NCI-H1694 treated with DMSO at 0.1 percent for 48 hours (cell line): ENCODE measurements at places on chromosomes 7 and 10.

DNA sequence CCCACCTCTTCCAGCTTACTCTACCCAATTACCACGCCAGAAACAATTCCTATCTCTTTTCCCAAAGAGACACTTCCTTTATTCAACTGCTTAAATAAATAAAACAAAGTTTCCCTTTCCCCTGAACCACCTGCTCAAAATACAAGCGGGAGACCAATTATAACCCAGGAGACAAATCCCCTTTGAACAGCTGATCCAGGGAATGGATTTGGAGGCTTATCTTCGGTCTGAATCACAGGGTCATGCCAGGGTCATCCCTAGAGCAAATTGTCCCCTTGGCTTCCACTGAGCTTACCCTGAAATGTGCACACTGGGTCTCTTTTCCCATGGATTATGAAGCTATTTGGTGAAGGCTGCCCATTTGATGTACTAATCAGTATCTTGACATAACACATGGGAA lies 99.9 kb upstream of the JAZF1 start:
- no peak for DNase-seq

DNA sequence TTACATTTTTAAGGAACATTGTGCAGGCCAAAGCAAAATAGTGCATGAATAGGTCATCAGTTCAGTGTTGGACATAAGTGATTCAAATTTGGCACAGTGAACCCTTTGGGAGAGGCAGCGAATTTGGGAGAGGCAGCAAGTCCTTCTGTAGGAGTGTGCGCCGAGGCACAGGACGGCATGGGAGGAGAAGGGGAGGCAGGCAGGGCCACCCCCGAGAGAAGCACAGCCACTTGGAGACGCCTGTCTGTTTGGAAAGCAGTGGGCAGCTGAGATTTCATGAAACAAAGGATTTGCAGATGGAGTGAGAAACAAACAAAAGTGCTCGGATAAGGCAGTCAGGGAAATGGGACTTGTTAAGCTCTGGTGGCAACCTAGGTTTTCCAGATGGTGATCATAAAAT lies 30.6 kb downstream of the VIPR2 start:
- no peak for DNase-seq

GRCh38 chr7:95132500-95132899 lies 191.8 kb downstream of the PON1 start:
- DNase-seq = no peak

DNA sequence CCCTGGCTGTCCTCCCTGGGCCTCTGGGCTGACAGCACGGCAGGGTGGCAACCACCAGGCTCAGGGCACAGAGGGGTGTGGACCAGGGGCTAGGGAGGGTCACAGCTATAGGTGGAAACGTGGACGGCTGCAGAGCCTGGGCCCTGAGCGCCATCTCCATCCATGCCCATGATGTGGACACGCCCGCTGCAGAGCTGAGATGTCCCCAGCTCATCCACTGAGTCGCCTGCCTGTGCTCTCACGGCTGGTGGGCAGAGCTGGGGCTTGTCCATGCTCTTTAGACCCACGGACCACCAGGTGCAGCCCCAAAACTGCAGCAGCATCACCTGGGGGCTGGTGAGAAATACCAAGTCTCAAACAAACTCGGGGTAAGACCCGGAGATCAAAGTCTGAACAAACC lies 16.1 kb downstream of the TECPR1 start:
- DNase-seq = no peak

DNA sequence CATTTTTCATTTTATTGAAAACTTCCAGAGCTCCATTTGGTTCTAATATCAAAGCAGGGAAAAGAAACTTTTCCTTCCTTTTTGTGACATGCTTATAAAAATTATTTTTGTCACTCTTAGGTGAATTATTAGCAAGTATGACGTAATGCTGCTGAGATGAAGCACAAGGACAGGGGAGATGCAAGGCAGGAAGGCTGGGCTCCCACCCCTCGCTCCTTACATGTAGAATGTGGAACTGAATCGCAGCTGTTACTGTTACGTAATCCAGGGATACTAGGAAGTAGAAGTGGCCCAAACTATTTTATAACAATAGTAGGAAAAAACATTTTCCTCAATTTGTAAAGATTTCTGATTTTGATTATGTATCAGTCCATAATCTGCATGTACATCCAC lies 17.1 kb upstream of the GTPBP4 start:
- DNase-seq = no peak

GRCh38 chr10:60349426-60349825 lies 40.2 kb downstream of the ANK3 start:
- DNase-seq = no peak

- no peak for DNase-seq
Measured at GRCh38 chr10:27947540-27947939, 51.3 kb downstream of the ODAD2 start.

DNA sequence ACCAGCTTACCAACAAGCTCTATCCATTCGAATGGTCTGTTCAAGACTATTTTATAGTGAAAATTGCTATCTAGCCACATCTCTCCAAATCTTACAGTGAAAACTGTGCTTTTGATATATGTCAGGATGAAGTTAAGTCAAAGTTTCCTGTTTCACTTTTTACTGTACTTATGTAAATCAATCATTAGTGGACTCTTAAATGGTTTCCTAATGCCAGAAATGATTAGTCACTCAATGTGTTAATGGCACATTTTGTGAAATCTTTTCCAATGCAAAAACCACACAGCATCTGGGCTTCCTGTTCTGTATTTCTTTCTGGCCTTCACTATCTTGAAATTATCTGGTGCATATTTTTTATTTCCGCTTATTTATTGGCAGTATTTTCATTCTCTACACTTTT lies 87.3 kb upstream of the STEAP1B start:
- no peak for DNase-seq

GRCh38 chr7:128162666-128163065 lies 78.4 kb upstream of the LEP start:
- DNase-seq = no peak

DNA sequence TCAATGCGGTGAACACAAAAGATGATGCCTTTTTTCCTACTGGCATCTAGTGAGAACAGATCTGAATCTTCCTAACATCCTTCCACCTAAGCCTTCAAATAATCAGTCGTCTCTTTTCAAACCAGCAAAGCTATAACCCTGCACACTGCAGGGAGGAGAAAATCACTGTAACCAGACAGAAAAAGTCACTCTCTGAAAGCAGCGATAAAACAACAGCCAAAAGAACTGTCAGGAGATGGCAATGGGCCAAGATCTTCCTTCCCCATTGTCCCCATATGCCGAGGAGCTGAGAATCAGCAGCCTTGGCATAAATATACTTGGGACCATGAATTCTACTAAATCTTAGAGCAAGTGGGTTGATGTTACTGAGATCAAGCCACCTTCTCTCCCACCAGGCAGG lies 13.1 kb downstream of the FZD9 start:
- DNase-seq = peak; percentile 13

- no peak for DNase-seq
Measured at GRCh38 chr7:31761646-31762045, 74.6 kb downstream of the PPP1R17 start.

DNA sequence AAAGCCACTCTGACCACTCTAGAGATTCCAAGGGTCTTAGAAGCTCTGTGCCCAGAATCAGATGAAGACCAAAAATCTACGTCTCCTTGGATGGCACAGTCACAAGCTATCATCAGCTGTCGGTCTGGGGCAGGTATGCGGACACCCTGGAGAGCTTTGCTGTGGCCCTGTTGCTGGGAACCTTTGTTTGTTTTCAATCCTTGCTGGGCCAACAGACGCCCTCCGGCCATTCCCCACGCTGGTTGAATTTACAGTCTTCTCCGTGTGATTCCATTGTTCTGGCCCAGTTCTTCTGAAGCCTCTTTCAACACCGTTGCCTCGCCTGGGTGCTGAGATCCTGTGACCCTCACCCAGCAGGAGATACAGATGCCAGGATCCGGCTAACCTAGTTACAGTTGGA lies 149.4 kb upstream of the PFKP start:
- no peak for DNase-seq

- no peak for DNase-seq
Measured at GRCh38 chr10:124356701-124357560, 61.8 kb downstream of the OAT start.

GRCh38 chr7:103396471-103396870 lies 49.0 kb downstream of the PSMC2 start:
- DNase-seq = no peak

GRCh38 chr10:111113961-111114757 lies 37.3 kb downstream of the ADRA2A start:
- DNase-seq = no peak

- DNase-seq = no peak
Measured at GRCh38 chr7:43664681-43665080, 64.6 kb downstream of the COA1 start.

DNA sequence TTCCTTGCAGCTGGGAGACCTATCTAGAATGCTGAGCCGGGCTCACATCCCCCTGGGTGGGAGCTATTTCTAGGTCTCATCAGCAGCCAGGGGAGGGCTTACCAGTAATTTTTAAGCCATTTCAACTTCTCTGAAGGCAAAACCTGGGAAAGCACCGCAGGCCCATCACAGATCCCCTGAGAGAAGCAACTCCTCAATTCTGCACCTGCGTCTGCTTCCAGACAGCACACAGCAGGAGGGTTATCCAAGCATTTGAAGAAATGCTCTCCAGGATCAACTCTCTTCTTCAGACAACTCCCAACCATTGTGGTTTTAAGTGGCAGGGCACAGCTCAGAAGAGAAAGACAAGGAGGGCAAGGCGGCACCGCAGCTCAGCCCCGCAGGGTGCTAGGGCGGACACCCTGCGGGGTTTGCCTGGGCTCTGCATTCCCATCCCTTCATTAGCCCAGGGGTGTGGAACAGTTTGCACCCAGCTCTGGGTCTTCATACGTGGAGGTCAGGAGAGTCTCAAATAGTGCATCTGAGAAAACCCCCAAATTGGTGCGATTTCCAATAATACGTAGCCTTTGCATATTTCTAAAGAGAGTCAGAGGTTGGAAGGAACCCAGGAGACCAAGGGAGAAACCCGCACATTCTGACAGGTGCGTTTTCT lies 618.7 kb downstream of the DNAJB6 start:
- DNase-seq = no peak

GRCh38 chr7:90988996-90989765 lies 275.1 kb upstream of the FZD1 start:
- no peak for DNase-seq

GRCh38 chr7:100545360-100546128 lies 6.5 kb downstream of the AGFG2 start:
- no peak for DNase-seq

DNA sequence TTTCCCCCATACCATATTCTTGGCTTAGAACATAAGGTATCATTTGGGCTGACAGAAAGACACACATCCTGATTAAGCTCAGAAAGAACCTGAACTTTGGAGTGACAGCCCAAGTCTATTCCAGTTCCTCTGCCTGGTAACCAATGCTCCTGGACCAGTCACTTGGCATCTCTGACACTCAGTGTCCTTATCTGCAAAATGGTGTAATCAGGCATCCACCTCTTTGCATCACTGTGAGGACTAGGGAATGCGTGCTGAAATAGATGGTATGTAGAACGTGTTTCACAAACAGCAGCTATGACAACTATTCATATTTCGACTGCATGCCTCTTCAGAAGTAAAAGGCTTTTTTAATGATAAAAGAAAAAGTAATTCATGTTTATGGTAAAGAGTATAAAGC lies 26.2 kb upstream of the PIK3AP1 start:
- DNase-seq = no peak

GRCh38 chr10:95237376-95238170 lies 43.5 kb downstream of the ACSM6 start:
- no peak for DNase-seq
